Effector CD8-positive, alpha-beta T cell (primary cell): ENCODE measurements at places on chromosomes 4 and X.

DNA sequence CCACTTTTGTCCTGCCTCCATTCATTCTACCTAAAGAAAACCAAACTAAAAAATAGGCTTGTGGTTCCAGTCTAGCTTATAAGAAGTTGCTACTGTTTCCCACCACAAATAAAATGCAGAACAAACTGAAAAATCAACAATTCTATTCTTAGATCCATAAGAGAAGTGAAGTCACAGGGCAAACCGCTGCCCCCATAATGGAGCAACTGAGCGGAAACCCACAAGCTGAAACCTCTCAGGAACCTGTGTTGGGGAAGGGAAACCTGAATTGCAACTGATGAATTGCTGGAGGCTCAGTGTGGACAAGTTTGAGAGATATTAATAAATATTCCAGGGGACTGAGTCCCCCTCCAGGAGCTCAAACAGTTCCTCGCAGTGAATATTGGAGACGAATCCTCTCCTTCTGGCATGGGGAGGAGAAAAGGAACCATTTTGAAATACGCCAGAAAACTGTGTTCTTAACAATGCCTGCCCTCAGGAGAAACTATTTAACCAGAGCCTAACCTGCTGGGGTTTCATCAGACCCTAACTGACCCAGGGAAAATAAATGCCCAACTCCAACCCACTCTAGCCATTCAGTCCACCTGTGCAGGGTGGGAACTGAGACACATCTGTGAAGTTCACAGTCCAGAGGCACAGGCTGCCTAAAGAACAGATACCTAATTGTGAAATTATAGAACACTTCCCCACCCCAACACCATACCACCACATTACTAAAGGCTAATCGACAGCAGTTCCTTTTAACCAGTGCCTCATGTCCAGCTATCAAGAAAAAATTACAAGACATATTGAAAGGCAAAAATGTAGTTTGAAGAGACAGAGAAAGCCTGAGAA, 22.8 kb upstream of the SH3RF1 start:
- DNase-seq = no peak

DNA sequence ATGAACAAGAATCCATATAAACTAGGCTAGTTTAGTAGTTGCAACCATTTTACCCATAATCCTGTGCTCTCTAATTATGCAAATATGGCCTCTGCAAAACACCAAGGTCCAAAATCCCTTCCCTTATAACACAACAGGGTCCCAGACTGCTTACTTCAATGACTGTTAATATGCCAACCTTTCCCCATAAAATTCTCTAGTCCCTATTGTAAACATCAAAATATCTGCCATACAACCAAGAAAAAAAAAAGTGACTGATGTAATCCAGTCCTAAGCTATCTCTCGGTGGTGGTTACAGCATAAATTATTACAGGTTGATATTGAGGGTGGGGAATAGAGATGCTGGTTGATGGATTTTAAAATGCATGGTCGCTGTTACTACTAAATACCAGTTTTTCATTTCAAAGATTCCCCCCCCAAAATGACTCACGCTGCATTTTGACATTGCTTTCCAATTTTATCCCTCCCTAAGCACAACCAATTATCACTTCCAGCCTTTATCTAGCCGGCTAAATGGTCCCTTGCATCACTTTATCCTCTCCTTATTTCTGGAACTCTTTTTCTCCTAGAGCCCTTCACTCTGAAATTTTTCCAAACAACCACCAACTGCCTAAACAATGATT, 44.8 kb downstream of the TSPAN5 start:
- DNase-seq = no peak

GRCh38 chrX:34521563-34521962, 135.5 kb downstream of the TMEM47 start:
- no peak for DNase-seq

DNA sequence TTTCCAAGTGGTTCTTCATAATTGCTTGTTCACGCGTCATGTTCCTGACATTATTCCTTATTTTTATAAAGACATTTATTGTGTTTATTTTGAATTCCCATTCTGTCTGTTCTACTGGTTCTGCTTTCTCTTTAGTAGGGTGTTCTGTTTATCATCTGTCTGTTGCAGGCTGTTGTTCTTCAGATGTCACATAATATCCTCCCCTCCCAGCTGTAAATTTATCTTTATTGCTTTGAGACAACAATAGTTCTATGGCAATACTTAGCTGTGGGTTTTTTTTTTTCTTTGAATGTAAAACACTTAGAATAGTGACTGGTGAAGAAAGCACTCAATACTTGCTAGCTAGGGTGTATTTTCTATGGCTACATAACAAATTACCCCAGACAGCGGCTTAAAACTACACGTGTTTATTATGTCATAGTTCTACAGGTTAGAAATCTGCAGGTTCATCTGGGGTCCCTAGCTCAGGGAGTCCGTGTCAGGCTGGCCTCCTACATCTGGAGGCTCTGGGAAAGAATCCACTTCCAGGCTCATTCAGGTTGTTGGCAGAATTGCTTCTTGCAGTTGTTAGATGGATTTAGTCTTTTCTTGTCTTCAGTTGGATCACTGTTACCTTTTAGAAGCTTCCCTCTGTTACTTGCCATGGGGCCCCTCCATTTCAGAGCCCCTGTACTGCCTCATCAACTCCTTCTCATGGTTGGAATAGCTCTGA, 63.4 kb upstream of the ENPEP start:
- DNase-seq = no peak

DNA sequence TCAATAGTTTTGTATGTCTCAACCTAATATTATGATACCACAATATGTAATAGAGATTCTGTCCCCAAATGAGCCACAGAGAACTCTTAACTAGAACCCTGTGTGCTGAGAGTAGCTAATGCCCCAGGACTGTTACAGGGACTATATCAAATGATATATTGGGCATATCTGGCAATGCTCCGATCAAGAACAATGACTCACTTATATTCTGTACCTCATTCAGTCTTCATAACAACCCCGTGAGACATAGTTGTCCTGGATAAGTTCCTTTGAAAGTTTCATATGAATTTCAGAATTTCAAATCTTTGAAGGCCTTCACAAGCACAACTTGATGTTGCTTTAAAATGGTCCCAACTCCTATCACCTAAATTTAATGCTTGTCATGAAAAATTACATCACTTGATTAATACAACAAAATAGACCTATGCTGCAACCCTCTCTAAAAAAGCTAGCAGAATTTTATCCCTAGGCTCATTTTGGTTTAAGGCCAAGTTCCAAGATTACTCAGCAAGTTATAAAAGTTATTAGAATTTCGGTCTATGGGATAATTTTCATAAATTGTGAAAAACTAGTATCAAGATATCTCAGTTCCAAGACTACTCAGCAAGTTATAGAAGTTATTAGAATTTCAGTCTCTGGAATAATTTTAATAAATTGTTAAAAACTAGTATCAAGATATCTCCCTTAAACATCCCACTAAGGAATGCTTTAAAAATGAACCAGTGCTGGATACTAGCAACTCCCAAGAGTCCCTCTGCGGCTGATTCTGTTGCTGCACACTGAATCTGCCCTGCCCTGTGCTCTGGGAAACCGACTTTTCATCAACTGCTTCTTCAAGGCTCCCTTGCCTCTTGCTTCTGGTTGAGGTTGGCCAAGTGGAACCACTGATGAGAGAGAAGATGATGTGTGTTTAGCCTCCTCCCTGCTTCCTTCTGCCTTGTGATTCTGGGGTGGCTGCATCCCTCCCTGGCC, 6.0 kb upstream of the ANXA3 start:
- DNase-seq = no peak

DNA sequence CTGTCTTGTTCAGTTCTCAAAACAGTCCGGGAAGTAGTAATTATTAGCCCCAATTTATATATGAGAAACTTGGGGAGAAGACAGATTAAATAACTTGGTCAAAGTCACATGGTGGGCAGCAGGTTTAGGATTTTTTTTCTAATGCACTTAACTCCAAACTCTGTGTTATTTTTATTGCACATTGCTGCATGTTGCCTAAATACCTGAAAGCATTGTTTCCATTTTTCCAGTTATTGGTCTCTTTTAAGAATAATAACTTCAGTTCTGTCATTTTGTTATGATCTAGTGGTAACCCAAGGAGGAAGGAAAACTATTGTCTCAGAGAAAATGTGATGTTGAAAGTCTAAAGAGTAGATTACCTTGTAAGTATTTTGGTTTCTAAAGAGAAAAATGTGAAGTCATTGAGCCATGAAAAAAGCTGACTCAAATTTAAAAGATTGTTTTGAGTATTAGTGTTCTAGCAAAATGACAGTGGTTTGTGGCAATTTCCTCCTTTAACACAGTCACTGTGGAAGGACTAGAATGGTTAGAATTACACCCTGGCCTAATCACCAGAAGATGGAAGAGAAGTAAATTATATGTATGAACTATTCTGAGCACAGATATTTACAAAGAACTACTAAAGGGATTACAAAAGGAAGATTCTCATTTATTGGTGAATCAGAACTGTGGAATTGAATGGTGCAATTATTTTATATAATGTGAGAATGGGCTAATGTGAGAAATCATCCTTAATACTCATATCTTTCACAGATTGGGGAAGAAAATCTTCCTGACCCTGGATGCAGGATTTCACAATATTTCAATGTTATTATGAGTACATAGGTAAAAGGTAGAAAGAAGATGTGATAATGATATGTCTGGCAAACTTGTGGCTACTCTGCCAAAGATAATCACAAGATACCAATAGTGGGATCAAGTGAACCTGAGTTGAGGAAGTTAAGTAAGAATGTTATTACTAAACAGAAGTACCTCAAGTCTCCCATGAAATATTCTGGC, 21.7 kb upstream of the CXCL8 start:
- no peak for DNase-seq

DNA sequence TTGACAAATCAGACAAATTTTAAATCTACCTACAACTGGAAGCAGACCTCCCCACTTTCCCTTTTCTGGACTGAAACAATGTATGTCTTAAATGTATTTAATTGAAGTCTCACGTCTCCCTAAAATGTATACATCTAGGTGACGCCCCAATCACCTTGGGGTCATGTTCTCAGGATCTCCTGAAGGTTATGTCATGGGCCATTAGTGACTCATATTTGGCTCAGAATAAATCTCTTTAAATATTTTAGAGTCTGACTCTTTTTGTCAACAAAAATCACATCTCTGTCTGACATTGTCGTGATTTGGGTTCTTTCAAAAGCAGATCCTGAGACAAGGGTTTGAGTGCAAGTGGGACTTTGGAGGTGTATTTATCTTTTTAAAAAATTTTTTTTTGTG, 26.2 kb upstream of the BOD1L1 start:
- DNase-seq = no peak

GRCh38 chr4:134421734-134422133, 220.1 kb upstream of the PABPC4L start:
- DNase-seq = no peak

- no peak for DNase-seq
Observed at GRCh38 chr4:109810552-109811387, 4.8 kb upstream of the GAR1 start.

DNA sequence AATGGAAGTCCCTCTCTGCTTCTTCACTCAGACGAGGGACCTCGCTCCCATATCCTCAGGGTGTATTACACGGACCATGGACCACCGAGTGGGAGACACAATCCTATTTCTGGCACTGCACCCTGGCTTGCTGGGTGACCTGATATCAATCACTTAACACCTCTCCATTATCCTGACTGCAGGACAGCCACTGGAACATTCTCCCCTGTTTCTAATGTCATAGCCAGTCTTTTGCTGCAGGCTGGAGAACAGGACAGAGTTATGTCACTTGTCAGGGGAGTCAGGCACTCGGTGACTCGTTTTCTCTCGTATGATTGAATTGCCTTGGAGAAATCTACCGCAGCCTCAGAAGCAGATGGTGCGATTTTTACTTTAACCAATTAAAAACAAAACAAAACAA, 219.1 kb upstream of the IGFBP7 start:
- no peak for DNase-seq

DNA sequence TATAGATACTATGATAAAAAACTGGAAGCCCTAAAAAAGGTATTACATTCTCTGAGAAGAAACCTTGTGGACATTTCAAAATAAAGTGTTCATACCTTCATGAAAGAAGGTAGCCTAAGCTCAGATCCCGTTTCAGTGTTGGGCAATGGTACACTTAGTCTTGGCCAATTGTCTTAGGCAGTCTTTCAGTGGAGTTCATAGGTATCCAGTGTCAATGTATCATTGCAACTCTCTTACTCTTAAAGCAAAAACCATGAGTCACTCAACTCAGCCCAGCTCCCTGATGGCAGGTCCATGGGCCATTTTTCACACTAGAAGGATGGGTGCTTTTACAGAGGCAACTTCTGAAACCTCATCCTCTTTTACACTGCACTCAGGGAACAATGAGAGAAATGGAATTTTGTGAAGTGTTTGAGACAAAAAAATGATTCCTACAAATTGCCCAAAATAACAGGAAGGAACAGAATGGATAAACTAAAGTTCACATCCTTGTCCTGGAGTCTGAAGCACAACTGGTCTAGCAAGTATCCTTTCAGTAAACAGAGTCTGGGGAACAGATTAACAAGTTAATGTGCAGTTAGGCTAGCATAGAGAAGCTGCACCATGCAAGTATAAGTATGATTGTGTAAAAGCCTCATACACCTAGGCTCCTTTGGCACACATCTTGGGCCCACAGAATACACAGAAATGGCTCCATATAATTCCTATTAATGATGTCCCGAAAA, 7.0 kb upstream of the ZNF827 start:
- no peak for DNase-seq

DNA sequence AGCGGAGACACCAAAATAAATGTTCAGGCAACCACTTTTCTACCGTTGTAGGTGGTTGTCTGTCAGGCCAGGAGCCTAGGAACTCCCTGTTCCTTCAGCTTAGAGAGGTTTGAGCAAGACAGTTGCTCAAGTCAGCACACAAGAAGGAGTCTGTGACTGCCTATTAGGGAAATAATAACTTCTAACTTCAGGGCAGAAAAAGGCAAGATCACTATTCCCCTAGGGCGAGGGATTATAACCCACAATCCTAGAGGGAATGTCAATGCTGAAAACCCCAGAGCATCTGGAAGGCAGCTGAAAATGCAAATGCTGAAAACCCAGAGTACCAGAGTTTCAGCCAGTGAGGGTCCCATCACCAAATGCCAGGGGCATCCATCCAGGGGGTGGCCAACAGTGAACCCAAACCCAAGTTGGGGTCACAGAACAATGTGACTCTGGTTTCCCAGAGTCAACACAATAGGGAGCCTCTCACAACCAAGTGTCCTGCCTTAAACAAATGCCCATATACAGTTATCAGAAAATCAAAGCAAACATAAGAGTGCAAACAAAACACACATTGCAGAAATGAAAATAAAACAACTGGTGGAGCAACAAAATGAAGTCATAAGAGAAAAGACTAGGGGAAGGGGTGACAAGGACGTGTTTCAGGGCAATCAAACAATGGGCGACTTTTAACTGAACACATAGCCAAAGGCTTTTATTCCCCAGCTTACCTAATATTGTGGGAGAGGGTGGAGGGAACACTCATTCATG, 27.6 kb downstream of the MORF4L2 start:
- DNase-seq = no peak
